Stimulated activated CD8-positive, alpha-beta memory T cell treated with anti-CD3 and anti-CD28 coated beads, Interleukin-15, amount 100 ng/mL, for 1 hour (primary cell): ENCODE measurements at places on chromosomes 13 and 19.

DNA sequence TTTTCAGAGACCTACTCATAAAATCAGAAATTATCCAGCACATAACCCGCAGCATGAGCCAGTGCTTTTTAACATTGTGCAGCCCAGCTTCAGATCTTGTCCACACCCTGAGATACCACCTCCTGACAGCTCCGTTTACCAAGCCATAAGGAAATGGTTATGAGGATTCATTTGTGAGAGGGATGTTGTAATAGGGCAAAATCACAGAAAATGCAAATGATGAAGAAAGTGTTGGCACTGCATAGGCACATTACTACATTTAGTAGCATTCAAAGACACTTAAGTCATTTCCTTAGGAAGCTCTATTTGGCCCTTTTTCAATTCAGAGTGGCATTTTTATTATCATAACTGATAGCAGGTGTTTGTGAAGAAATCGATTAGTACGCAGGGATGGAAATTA, 277.5 kb downstream of the DNAJC15 start:
- no peak for DNase-seq

DNA sequence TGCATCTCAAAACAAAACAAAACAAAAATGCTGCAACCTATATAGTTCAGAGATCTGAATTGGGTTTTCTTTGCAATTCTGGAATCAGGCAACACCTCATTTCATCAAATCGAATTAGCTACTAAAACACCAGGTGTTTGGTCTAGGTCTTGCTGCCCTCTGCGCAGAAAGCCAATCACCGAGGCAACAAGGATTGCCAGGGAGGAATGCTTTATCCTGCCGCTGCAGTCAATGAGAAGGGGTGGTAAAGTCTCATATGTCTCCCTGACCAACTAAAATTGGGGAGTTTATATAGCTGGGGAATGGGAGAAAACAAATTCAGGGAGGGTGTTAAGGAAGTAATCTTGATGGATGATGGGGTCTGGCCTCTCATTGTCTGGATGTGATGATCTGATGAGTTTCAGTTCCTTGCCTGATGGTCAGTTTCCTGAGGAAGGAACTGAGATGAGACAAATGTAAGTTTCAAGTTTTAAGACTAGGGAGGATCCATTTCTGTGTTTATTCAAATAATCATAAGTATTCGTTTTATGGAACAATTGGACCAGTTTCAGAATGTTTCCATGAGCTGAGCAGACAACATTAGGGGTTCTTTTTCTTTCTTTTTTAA, 5.0 kb upstream of the YJU2 start:
- no peak for DNase-seq

DNA sequence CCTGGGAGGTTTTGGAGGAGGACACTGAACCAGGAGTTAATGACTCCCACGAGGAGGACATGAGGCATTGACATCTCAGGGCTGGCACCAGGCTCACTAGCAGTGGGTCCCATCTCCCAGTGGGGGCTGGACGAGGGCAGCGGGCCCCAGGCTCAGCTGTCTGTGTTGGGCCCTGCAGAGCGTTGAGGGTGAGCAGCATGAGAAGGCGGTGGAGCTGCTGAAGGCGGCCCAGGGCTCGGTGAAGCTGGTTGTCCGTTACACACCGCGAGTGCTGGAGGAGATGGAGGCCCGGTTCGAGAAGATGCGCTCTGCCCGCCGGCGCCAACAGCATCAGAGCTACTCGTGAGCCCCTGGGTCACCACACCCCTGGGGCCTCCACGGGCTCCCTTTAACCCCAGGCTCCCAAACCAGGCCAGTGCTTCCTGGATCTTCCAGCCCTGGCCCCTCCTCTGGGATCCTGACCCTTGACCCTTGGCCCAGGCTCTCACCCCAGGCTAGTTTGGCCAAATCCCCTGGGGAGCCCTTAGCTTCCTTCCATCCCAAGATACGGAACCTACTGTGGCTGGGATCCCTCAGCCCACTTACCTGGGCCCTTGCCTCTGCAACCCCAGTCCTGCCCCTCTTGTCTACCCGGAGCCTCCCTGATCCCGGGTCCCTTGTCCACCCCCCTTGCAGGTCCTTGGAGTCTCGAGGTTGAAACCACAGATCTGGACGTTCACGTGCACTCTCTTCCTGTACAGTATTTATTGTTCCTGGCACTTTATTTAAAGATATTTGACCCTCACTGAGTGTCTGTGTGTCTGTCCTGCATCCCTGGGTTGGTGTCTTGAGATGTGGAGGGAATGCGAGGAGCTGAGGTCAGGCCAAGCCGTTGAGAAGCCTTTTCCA, 1.0 kb downstream of the C19orf73 start:
- DNase-seq, result no peak

DNA sequence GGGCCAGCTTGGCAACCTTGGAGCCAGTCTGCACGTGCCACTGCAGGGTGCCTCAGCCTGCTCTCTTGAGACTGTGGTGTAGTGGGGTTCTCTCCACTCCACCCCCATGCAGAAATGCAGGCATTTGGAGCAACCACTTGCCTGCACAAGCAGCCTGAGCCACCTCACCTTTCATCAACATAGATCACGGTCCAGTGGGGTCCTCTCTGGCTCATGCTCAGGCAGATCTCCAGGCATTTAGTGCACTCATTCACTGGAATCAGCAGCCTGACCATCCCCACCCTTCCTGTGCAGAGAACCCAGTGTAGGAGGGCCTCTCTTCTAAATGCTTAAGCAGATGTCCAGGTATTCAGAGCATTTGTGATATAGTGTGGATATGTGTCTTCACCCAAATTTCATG, 2330.1 kb downstream of the PCDH9 start:
- DNase-seq, result no peak

GRCh38 chr13:84870190-84870589, 929.0 kb downstream of the SLITRK6 start:
- no peak for DNase-seq

- DNase-seq, result no peak
These were observed 3.3 kb upstream of the USP12 start for GRCh38 chr13:27174766-27175455.

DNA sequence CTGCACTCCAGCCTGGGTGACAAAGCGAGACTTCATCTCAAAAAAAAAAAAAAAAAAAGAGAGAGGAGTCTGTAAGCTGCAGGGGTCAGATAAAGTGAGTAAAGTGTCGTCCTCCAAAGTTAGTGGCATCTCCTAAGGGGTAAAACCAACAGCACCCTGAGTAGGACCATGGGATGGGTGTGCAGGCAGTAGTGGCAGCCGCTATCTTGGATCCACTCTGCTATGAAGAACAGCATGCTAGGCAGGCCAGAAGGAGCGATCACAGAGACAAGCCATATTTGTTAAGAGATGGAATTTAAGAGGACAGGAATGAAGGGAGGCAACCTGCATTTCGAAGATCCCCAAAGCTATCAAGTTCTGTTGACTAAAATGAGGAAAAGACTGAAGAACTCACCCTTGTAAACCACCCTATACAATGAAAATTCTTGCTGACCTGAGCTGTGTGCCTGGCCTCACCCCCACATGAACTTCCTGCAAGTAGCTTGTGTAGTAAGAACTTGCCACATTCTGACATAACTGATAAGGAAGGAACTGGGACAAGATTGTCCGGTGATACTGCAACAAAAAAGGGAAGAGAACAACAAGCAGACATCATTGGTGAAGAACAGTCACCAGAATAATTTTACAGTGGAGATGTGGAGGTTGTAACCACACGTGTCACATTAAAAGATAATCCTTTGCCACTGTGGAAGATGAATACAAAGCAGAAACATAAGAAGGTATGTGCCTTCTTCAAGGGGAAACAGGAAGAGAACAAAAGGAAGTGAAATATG, 16.2 kb downstream of the DPY19L3 start:
- no peak for DNase-seq

GRCh38 chr19:34365463-34366401, 736 bp downstream of the GPI start:
- DNase-seq, result no peak

DNA sequence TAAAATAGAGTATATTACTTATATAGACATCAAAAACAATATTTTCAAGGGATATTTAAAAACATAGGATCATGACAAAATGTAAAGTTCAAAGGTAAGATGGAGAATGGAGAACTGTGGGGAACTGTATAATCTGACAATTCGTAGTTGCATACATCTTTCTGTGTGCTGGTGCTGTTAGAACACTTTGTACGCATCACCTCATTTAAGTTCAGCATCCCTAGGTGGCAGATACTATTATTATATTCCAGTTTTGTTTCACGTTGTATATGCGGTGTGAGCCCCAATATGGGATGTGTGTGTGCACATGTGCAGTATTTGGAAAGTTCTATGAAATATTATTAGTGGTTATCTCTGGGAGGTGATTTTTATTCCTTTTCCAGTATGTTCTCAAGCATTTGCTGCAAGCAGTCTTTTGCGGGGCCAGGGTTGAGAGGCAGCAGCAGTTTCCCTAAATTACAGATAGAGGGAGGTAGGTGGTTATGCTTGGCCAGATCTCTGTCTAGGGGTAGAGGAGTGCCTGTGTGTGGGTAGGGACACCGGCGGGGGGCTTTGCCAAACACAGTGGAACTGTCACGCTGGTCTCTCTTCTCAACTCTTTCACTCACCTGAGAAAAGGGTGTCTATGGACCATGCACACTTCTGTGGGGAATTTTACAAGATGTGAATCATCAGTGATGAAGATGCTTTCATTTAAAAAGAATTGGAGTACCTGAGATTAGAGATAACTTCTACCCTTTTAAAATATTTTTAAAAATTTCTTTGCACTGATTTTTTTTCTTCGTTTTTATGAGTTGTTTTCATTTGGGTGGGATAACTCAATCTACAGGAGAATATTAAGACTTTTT, 55.6 kb upstream of the ALOX5AP start:
- DNase-seq, result no peak

- no peak for DNase-seq
These were observed 7.5 kb downstream of the COG3 start for GRCh38 chr13:45472171-45472705.
